ENCODE measurements at places on chromosomes 5 and 9.

DNA sequence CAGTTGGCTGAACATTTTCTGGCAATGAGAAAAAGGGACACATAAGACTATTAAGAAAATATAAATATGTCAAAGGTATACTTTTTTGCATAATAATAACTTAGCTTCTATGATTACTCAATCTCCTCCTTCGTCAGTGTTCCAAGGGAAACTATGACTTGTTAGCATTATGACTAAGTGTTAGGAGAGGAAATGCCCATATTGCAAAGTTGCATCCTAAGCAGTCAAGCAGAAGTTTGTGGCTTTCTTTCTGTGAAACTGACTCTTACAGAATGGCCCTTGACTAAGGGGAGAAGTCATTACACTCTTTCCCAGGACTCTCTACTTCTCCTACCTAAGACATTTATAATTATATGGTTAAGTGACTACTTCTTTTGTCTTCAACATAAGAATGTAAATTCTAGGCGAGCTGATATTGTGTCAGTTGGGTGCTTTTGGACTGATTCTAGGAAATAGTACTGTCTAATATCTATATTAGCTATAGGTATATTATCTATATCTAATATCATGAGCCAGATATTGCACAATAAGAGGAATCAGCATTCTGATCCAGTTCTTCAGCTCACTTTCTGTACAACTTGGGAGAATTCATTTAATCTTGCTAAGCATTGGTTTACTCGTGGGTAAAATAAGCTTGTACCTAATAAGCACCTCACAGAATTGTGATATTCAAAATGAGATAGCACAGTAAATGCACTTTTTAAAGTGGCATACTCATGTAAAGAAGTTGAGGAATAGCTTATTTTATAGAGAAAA lies 16.4 kb upstream of the SPINK6 start:
- DNase-seq, result no peak

DNA sequence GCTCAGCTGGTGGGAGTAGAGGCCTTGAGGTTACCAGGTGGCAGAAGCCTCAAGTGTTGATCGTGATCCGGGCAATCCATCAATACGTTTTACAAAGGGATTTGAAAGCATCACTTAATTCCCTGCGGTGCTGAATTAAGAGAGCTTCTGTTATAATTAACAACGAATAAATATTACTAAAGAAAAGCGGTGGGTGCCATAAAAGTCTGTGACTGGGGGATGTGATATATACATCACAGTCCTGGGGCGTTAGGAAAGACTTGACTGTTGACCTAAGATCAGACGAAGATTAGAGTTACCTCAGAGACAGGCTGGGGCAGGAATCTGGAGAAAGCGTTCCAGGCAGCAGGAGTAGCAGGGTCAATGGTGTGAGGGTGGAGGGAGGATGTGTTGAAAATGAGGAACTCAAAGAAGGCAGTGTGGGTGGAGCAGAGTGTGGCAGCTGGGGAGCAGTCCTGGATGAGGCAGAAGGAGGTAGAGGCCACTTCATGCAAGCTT lies 6.7 kb upstream of the C5orf63 start:
- DNase-seq, result no peak

GRCh38 chr9:96139592-96140295 lies 162.2 kb downstream of the HSD17B3 start:
- no peak for DNase-seq

DNA sequence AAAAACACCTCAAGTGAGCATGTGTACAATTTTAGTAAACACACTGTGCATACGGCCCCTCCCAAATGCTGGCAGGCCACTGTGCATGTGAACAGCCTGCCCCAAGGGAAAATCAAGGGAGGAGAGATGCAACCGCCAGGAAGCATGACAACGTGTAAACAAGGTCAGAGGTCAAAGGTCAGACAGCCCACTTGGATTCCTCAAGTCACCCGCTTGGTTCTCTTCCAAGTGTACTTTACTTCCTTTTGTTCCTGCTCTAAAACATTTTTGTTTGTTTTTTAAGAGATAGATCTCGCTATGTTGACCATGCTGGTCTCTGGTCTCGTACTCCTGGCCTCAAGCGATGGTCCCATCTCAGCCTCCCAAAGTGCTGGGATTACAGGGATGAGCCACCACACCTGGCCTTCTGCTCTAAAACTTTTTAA lies 126.7 kb upstream of the SHB start:
- DNase-seq, result no peak

GRCh38 chr9:87359264-87359663 lies 138.4 kb upstream of the DAPK1 start:
- no peak for DNase-seq

- no peak for DNase-seq
These were observed 181.9 kb downstream of the FGF18 start for GRCh38 chr5:171601266-171601881.

DNA sequence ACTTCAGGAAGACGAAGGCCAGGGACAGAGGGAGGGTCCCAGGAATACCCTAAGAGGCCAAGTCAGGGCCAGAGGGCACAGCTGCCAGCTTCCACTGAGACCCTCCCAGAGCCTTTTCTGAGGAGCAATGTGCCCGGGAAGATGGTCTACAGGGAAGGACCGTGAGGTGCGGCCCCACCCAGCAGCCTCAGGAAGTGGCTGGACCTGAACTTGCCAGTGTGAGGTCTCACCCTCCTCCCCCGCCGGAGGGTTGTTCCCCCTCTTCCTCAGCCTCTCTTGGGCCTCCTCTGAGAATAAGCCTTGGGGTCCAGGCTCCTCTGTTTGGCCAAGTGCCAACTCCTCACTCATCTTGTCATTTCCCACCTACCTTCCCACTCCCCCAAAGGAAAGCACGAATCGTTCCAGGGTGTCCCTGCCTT lies 13.4 kb upstream of the SLC25A51 start:
- no peak for DNase-seq

DNA sequence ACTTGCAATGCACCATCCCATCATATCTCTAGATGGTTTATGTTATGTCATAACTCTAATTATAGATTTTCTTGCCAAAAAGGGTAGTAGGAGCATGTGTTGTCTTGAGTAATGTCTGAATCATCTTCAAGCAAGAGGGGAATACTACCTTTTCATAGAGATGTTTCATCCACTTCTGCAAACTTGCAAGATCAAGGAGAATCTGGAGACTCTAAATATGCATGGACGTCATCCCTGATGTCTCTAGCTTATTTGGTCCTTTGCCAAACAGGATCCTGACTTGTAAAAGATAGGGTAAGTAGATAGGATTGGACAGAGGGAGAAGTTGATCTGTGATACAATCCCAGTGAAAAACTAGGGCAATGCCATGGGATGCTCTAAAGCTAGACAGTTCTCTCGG lies 246.5 kb downstream of the DMRTA1 start:
- no peak for DNase-seq

GRCh38 chr5:147396070-147396823 lies 113.6 kb downstream of the DPYSL3 start:
- DNase-seq, result no peak

- DNase-seq, result no peak
These were observed 21.9 kb upstream of the FSD1L start for GRCh38 chr9:105425816-105426433.

- DNase-seq, result no peak
These were observed 174.2 kb upstream of the IER5L start for GRCh38 chr9:129352146-129352865.

DNA sequence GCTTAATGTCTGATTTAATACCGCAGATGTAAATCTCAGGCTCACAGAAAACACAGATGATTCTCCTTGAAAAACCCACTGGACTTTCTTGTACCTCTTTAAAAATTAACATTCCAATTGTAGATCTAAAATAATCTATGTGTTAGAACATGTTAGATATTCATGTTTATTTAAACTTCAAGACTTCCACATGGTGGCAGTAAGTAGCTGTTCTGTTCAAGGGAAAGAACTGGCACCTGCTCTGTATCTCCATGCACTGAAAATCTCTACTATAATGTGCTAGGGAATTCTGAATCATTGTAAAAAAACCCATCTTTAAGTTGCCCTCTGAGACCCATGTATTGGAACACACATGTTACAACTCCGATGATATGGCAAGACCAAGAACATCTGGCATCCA lies 366.9 kb downstream of the DMRTA1 start:
- no peak for DNase-seq

GRCh38 chr5:76598531-76598930 lies 24.7 kb downstream of the F2RL2 start:
- no peak for DNase-seq

- no peak for DNase-seq
These were observed 4.8 kb downstream of the HSDL2 start for GRCh38 chr9:112384690-112385089.

GRCh38 chr5:74020503-74020902 lies 394.5 kb downstream of the ARHGEF28 start:
- DNase-seq, result no peak

DNA sequence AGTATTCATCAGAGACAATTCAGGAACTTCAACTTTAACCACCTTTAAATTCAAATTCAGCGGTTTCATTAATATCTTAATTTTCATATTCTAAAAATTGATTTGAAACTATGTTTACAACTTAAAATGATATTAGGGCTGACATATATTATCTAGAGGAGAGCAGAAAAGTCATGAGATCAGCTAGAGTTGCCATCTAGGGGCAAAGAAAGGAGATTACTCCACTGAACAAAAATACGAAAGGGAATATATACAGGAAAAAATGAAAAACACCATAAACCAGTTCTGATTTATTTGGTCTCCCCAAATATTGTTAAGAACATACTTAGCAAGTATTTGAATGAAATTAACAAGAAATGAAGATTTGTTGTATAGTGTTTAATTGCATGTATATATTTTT lies 946.3 kb downstream of the DTWD2 start:
- DNase-seq, result no peak

DNA sequence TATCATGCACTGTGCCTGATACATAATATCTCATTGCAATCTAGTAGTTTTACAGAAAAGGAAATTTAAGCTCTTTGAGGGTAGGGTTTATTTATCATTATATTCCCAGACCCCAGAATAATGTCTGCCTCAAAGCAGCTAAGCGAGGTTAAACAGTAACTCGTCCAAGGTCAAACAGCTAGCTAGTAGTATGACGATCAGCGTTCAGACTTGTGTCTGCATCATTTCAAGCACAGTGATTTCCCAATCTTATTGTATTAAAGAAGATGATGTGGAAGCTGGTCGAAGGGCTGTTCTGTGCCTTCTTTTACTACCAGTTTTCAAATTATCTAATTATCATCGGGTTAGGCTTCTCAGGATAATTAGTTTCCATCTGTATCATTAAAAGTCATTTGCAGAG lies 55.1 kb upstream of the NFIB start:
- no peak for DNase-seq

- no peak for DNase-seq
These were observed 3.6 kb downstream of the NKX2-5 start for GRCh38 chr5:173231381-173231766.

DNA sequence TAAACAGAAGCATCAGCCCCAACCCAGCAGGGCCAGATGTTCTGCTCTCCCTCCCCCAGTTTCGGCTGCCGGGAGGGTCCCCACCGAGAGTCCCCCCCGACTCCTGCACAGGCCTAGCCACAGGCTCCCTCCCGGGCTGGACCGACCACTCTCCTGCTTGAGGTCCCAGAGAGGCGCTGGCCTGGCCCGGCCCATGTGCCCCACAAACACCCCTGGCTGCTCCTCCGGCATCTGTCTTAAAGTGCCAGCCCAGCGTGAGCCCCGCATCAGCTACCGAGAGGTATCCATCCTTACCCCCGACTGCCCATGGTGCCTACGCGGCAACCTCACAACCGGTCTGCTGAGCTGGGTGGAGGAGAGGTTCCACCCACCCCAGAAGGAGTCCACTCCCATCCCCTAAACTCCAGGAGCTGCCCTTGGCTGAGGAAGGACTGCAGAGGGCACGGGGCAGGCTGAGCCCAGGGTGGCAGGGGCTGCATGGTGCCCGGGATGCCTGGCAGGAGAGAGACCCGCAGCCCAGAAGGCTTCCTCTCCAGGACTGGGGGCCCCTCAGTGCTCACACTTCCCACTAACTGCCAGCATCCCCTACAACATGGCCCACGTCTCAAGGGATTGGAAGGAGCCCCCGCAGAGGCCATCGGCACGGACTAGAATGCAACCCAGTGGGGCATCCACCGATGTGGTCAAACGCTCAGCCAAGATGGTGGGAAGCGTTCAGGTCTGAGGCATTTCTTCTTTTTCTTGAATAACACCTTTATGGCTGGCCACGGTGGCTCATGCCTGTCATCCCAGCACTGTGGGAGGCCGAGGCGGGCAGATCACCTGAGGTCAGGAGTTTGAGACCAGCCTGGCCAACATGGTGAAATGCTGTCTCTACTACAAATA lies 15.6 kb upstream of the EGFL7 start:
- no peak for DNase-seq

DNA sequence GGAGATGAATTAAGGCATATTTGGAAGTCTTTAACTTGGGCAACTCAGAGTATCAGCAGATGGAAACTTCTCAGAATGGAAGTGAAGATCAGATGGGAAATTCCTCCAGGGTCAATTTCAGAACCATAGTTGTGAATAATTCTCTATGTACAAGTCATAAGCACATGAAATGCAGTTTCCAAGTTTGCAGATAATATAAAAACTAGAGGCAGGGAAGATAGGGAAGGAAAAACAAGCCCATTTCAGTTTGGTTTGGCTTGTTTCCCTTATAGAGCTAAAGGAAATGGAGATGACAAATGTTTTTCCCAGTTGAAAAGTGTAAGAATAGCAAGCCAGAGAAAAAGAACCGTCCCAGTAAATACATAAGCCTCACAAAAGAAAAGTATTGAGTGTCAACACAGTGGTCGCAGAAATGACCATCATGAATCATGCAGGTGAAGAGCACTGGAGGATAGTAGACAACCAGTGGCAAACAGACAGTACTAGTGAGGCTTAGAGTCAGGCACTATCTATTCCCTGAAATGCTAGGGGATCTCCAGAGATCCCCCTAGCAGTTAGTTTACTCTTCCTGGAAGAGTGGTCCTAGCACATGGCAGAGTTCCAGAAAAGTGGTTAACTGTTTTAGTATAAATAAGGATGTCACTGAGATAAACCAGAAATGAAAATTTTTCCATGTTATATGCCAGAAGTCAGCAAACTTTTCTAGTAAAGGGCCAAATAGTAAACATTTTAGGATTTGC lies 245.9 kb downstream of the SAXO1 start:
- no peak for DNase-seq

DNA sequence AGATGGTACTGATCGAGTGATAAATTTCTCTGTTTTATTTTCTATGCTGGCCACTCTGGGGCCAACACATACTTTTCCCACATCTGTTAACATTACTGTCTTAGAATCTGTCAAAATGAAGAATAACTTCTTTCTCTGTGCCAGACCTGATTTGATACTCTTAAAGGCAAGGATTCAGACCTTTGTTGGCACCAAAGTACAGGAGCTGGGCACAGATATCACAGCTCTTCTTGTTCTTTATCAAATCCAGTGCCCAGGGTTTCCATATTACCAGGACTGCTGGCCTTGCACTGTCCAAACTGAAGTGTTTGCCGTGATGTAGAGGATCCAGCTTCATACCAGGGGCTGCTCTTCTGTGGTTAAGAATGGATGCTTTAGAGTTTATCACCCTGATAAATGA lies 20.9 kb downstream of the ZNF474 start:
- no peak for DNase-seq

DNA sequence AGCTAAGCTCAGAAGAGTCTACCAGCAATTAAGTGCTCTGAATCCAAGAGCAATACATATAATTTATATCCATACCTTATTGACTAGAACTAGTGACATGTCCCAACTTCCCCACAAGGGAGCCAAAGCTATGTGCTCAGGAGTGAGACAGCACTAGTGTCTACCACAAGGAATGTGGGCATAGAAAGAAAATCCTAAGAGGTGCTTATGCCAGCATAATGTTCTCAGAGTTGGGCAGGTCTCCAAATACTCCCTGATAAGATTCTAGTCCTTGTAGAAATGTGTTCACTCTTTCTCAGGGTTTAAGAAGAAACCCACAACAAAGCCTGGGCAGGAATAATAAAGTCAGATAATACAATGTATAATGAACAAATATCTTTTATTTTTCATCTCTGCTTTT lies 275.1 kb downstream of the BRINP1 start:
- no peak for DNase-seq

- DNase-seq, result no peak
These were observed 16.3 kb upstream of the CCIN start for GRCh38 chr9:36152741-36153438.

All from stimulated activated CD4-positive, alpha-beta T cell treated with anti-CD3 and anti-CD28 coated beads, TNF-alpha, amount 100 ng/mL, for 1 hour (primary cell).